ENCODE measurements at places on chromosomes 4 and X.

GRCh38 chr4:151604238-151604637 lies 156.6 kb downstream of the GATB start:
- DNase-seq = no peak

DNA sequence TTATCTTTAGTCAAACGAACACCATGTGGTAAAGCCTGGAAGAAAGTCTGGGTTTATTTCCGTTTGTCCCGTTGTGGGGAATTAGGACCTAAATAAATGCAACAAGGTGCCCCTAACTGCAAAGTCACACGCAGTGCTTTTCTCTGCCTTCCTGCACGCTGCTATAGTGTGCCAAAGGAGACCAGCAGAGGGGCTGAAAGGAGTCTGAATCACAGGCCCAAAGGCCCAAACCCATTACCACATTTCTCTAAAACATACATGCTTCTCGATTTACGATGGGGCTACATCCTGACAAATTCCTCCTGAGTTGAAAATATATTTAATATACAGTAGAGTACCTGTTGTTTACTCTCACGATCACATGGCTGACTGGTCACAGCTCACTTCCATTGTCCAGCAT lies 4.5 kb downstream of the VEGFC start:
- DNase-seq = no peak

DNA sequence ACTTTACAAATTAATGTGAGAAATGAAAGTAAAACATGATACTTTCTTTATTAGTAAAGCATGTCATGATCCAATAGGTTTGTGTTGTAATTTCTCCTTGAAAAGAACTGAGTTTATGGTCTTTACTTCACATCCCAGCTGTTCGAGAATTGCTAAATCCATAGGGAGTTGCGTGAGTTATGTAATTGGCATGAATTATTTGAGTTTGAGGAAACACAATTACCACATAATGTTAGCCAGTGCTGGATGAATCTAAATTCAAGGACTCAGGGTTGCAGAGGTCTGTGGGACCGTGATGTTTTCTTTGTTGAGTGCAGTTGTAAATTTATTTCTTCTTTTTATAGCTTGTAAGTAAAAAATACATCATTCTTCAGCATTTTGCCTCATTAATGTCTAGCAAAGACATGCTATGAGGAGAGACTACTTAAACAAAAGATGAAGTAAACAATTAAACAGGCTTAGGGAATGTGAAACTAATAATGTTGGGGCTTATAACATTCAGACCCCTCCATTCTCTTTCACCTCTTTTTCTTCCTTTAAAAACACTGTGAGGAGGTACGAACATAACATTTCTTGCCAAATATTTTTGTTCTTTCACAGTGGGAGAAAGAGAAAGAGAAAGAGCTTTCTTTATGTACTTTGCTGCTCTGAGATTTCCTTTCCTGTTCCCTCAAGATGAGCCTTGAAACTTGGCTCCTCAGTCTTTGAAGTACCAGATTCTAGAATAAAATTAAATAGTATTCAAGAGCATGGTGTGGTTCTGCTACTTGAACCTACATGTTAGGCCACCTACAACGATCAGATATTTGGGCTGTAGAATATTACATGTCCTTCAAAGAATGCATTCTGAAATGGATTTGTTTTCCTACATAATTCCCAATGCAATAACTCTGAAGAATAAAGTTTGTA lies 159.6 kb upstream of the ANK2 start:
- DNase-seq = peak; percentile 82

DNA sequence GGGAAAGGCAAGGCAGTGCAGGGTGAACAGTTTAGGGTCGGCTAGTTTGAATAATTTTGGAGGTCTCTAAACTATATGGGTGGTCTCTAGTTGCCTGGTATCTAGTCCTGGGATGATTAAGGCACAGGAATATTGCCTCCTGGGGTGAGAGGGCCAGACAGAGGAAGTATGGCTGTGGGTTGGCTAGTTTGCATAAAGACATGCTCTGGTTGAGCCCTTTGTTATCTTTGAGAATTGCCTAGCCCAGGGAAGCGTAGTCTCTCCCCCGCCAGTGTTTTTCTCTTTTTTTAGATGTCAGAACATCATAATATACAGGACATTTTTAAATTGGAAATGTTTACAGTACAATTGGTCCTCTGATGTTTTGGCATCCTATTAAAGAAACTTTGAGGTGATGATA lies 163.5 kb downstream of the PWWP3B start:
- DNase-seq = no peak

GRCh38 chr4:114312338-114312737 lies 286.3 kb upstream of the UGT8 start:
- no peak for DNase-seq
